ENCODE measurements at places on chromosomes 16 and 17. TPM values are rescaled to one million over a fixed set of nuclear protein-coding genes. Genes with fewer than 3 reads are reported as not detected.

- peak; percentile 91 for DNase-seq
These were observed 55.3 kb downstream of the WDR45B start for GRCh38 chr17:82592767-82593589.

- no peak for DNase-seq
These were observed 117.2 kb upstream of the SALL1 start for GRCh38 chr16:51268237-51268636.

TPSB2 gene
- total RNA-seq, result 13.3 TPM

ENKD1 gene
- 24.2 TPM for total RNA-seq

NPIPB8 gene
- total RNA-seq, result 0.27 TPM

DOC2A gene
- not detected for total RNA-seq

SLC2A4 gene
- 108 TPM for total RNA-seq

DNA sequence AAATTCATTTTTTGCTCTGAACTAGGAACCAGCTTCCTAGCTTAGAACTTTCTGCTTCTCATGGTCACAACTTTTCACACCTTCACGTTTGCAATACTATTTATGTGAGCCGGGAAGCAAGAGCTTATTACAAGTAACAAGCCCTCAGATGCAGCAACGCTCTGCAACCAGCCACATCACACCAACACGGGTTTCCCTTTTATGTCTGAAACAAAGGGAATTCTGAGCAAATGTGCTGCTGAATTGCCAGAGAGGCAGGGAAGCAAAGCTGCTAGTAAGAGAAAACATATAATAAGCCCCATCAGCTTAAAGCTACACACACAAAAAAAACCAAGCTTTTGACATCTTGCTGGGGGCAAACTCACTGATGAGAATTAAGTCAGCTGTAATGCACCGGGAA lies 122.2 kb downstream of the SLC39A11 start:
- DNase-seq, result no peak

DNA sequence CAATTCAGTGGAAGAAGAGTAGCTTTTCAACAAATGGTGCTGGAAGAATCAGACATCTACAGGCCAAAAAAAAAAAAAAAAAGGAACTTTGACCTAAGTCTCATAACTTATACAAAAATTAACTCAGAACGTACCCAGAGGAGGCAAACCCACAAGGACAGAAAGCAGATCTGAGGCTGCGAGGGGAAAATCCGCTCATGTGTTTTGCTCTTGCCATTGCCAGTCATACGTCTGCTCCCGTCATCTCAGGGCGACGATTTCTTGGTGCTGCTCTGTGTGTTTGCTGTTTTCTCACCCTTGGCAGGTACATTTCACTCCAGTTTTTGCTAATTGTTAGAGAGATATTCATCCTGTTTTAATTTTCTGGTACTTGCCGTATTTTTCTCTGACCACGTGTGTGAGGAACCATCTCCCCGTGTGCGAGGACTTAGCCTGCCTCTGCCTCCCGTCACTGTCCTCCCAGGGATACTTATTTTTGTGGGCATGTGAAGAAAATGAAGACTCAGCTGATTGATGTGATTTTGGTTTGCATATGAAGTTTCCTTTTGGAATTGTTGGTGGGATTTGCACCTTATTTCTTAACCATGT lies 33.4 kb upstream of the ACSF3 start:
- no peak for DNase-seq

RPS15A gene
- 3,084 TPM for total RNA-seq

DNA sequence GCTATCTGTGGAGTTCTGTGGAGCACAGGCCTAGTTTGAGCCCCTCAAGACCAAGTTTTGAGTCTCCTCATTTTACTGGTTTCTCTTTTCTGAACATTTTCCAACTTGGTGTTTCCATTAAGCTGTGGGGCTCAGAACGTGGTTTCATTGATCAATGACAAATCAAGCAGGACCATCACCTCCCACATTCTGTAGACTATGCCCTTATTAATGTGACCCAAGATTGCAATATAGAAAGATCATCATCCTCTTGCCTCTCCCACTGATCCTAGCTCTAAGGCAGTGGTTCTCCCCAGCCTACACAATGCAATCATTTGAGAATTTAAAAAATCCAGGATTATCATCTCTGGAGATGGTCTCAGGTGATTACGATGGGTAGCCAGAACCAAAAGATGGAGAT lies 15.8 kb upstream of the OSGIN1 start:
- no peak for DNase-seq

GRCh38 chr17:73347351-73347750 lies 35.5 kb upstream of the CDC42EP4 start:
- no peak for DNase-seq

GRCh38 chr17:6608321-6608720 lies 32.2 kb downstream of the KIAA0753 start:
- no peak for DNase-seq

GRCh38 chr17:13418891-13419290 lies 182.8 kb downstream of the HS3ST3A1 start:
- DNase-seq, result no peak

GRCh38 chr16:4288148-4288921 lies 15.5 kb upstream of the TFAP4 start:
- peak; percentile 89 for DNase-seq

- DNase-seq, result no peak
These were observed 198.0 kb upstream of the MPHOSPH6 start for GRCh38 chr16:82368041-82368440.

CACNG1 gene
- total RNA-seq, result not detected

KRTAP9-4 gene
- not detected for total RNA-seq

DNA sequence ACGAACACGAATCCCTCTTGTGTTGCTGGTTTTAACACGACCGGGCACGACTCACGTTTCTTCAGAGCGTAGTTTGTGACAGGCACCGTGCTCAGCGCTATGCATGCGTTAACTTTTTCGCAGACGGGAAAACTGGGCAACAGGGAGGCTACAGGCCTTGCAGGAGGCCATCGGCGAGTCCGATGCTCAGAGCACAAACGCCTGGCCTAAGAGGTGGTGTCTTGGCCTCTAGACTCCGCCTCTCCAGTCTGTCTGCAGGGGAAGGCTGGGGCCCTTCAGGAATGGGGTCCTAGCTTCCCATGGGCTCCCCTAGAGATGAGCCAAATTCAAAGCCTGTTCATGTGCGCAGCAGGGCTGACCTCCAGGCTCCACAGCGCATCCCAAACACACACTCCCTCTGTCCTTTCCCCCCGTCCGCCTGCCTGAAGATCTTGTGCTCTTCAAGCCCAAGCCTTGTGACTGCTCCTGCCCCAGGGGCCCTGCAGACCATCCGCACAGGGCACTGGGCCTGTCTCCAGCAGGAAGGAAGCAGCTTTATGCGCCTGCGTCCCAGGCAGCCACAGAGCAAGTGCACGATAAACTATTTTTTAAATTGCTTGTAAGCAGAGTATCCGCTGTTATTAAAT lies 3.1 kb downstream of the CLCN7 start:
- DNase-seq, result no peak

- DNase-seq, result no peak
These were observed 772 bp upstream of the PHAF1 start for GRCh38 chr16:67108931-67109406.

NDUFAF8 gene
- 8.6 TPM for total RNA-seq

FOXF1 gene
- total RNA-seq, result 44.6 TPM

DNA sequence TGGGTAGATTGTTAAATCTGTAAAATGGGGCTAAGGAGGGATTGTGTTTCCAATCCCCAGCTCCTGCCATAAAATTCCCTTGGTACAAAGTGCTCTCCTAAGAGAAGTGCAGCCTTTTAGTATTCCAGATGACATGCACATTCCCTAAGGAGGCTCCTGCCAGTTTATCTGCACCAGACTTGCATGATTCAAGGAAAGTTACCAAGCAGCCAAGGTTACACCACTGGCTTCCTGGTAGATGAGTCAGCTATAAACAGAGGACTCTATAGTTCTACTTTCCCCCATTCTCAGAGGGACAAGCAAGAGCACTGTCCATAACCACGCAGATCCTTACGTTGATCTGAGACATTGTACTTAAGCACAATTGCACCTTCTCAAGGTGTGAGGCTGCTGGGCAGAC lies 1.9 kb downstream of the CALB2 start:
- DNase-seq, result no peak

DNA sequence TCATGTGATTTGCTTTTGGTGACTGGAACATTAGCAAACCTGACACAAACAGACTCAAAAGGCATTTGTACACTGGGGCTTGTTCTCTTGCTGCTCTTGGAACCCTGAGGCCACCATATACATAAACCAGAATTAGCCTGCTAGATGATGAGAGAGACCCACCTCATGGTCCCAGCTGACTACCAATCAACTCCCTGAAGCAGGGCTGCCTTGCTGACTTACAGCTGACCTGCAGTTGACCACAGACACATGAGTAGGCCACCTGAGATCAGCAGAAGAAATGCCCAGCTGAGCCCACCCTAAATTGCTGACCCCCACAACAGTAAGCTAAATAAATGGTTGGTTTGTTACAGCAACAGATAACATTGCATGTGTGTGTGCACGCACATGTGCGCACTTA lies 28.7 kb downstream of the BRIP1 start:
- no peak for DNase-seq

DNA sequence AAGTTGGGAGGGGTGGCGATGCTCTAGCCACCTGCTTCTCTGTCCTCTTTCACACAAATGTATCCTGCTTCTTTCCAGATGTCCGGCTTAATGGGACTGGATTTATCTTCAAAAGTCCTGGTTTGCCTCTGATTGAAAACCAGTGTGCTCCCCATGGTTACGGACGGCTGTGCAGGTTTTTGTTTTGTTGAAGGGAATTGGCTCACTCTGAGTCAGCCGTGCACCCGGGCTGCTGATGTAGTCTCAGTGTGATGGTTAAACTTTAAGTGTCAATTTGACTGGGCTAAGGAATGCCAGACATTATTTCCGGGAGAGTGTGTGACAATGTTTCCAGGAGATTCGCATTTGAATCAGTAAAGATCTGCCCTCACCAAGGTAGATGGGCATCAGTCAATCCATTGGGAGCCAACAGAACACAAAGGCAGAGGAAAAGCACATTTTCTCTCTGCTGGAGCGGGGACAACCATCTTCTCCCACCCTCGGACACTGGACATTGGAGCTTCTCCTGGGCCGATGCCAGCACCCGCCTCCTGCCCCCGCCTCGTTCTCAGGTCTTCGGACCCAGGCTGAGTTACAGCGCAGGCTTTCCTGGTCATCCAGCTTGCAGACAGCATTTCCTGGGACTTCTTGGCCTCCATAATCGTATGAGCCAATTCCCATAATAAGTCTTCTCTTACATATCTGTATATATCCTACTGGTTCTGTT lies 126.9 kb upstream of the TNRC6C start:
- DNase-seq, result peak; percentile 65

- peak; percentile 67 for DNase-seq
These were observed 14.1 kb downstream of the CD300LG start for GRCh38 chr17:43860927-43861622.

ST6GALNAC1 gene
- 0.81 TPM for total RNA-seq

TMEM208 gene
- 30.6 TPM for total RNA-seq

PRAC2 gene
- total RNA-seq, result not detected

DNA sequence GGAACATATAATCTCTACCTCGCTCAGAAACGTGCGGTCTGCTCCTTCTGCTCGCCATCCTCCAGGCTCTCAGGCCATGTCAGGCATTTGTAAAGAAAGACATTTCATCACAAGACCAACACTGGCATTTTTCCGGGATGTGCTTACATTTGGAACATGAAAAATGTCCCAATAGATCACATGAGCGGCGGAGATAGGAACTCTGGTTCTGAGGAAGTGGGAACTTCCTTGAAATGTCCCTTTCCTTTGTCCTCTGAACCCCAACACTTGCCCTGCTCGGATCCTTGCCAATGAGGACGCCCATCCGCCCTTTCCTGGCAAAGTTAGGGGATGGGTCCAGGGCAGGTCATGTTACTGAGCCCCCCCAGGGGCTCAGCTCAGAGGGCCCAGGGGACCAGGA lies 130.5 kb downstream of the MAF start:
- peak; percentile 67 for DNase-seq

ICAM2 gene
- 31.3 TPM for total RNA-seq

DNA sequence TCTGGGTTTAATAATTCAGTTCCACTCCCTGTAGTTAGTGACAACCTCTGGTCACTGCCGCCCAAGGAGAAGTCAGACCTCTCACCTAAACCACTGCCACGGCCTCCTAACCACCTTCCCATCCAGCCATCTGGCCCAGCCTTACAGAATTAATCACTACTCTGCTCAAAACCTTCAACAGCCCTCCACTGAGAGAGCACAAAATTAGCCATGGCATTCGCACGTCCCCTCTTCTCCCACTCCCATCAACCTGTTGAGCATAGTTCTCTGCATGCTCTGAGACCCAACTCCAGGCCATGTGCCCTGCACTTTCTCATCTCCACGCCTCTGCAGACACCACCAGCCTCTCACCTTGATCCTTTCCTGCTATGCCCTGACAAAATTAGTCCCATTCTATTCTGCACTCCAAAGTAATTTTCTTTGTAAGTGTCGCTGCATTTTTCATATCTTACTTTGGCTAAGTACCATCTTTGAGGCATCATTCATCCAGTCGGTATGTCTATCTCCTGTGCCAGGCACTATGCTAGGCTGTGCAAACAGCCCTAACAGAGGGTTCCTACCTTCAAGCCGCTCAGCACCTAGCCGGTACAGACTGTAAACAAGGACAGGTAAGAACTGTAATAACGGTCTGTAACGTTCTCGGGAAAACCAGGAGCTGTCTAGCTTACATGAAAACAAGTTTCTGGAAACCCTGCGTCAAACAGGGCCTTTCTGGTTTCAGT lies 963 bp downstream of the COPRS start:
- no peak for DNase-seq
